ENCODE measurements at places on chromosomes 6 and 20. TPM values are rescaled to one million over a fixed set of nuclear protein-coding genes. Genes with fewer than 3 reads are reported as not detected.

Gene PTCRA
- not detected for total RNA-seq

Gene ROS1
- 1.9 TPM for total RNA-seq

Gene OR12D1
- total RNA-seq: not detected

Gene CLVS2
- total RNA-seq: 0.19 TPM

DNA sequence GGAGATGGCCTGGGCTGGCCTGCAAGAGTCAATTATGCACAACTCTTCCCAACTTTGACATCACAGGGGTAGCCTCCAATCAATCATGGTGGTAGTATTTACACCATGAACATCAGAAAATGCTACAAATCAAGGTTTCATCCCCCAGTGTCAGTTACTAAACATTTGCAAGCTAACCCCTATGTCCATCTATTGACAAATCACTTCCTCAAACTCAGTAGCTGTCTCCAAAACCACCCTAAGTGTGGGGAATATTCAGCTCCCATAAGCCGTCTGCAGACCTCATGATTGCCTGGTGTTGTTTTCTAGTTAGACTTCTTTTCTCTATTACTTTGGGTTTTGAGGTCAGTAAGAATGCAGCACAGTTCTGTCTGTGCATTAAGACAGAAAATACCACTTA lies 200.8 kb upstream of the RIN2 start:
- DNase-seq: no peak
- H3K27ac ChIP-seq: no peak overlapping the region
- no peak overlapping the region for H3K4me3 ChIP-seq
- no peaks in the 10 kb centered on the region for H3K36me3 ChIP-seq

GRCh38 chr6:53360093-53360912 lies 11.6 kb upstream of the ELOVL5 start:
- peak overlapping the region; percentile 96 for H3K27ac ChIP-seq
- H3K4me1 ChIP-seq: no peaks in the 10 kb centered on the region
- H3K4me3 ChIP-seq: peak overlapping the region; percentile 57
- DNase-seq: no peak

GRCh38 chr20:46505506-46505905 lies 7.9 kb downstream of the ZNF334 start:
- no peak overlapping the region for H3K27ac ChIP-seq
- H3K36me3 ChIP-seq: no peaks in the 10 kb centered on the region
- no peak for DNase-seq
- H3K4me1 ChIP-seq: no peaks in the 10 kb centered on the region

DNA sequence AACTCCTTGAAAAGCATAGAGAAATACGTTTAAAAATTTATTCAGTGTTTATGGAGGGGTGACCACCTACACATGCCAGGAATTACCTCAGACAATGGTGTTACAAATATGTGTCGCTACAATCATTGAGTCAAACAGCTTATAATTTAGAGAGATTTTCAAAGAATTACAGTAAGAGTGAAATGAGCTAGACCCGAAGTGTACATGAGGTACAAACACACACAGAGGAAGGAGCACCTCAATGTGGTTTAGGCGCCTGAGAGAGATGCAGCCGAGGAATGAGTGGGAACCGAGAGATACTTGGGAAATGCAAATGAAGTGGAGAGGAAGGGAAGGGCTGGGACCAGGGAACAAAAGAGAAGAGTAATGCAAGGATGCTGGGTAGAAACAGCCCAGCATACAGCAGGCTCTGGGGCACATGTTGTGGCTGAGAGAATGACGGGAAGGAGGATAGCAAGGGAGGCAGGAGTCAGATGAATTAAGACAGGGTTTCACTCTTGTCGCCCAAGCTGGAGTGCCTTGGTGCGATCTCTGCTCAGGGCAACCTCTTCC lies 15.5 kb downstream of the EEF1E1 start:
- no peak overlapping the region for H3K27ac ChIP-seq
- no peak overlapping the region for H3K4me3 ChIP-seq
- DNase-seq: no peak
- no peaks in the 10 kb centered on the region for H3K36me3 ChIP-seq
- no peaks in the 10 kb centered on the region for H3K4me1 ChIP-seq

DNA sequence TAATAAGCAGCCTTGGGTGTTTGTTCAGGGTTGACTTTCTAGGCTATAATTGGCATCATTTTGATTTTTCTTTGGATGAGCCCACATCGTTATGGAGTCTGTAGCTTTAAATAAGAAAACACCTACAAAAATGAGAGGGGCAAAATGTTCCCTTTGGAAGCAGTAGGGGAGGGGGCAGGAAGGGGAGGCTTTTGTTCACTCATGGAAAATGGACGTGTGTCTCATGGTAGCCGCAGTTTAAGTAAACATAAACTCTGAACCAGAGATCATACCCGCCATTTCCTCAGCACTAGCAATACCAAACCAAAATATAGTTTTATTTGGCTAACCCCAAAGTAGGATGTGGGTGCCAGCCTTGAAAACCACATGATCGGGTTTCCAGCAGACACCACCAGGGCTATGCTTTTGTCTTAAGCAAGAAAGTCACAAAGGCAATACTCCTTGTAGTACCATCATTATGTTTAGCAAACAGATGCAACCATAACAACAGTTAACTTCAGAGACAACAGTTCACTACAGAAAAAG lies 572.5 kb upstream of the JAG1 start:
- H3K36me3 ChIP-seq: no peaks in the 10 kb centered on the region
- no peak overlapping the region for H3K4me3 ChIP-seq
- no peak for DNase-seq

DNA sequence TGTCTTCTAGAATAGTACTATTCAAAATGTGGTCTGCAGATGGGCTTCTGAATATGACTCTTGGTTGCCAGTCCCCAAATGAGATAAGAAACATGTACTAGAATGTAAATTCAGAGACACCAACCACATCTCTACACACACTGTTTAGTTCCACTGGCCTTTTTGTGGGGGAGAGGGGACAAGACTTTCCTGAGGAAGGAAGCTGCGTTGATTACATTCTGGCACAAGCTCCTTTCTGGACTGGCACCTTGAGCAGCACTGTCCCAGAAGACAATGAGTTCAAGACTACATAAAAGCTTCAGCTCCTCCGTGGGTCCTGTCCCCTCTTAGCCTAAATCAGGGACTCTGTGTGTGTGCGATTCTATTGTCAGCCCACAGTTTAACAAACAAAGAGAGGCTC lies 6.9 kb upstream of the IYD start:
- DNase-seq: no peak
- H3K4me1 ChIP-seq: no peaks in the 10 kb centered on the region
- no peak overlapping the region for H3K4me3 ChIP-seq
- no peak overlapping the region for H3K27ac ChIP-seq
- no peaks in the 10 kb centered on the region for H3K36me3 ChIP-seq

DNA sequence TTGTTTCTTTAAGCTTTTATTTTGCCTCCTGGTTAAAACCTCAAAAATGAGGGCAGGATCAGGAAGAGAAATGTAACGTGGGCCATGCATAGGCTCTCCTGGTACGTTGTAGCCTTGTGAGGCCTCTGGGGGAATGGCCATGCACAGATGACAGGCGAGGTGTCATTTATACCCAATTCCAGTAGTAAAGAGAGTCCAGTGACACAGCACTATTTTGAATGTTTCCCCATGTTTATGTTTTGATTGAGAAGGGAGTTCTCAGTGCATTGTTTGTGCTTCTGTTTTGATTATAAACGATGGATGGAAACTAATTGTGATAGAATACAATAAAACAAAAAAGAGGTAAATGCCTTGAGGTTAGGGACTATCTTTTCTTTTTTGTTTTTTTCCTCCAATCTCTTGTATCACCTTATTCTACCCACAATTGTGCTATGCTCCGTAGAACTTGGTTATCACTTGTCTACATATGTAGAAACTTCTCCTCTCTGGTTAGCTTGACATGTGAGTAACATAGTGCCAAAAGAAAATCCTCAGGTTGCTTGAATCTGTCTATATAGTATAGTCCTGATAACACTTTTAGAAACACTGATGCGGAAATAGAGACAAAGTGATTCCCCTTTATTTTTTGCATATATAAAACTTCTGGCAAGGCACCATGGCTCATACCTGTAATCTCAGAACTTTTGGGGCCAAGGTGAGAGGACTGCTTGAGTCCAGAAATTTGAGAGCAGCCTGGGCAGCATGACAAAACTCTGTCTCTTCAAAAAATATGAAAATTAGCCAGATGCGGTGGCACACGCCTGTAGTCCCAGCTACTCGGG lies 6.9 kb upstream of the SMIM28 start:
- H3K27ac ChIP-seq: no peak overlapping the region
- DNase-seq: no peak
- H3K4me3 ChIP-seq: no peak overlapping the region
- no peaks in the 10 kb centered on the region for H3K36me3 ChIP-seq
- H3K27me3 ChIP-seq: no peaks in the 10 kb centered on the region
- no peaks in the 10 kb centered on the region for H3K4me1 ChIP-seq

DNA sequence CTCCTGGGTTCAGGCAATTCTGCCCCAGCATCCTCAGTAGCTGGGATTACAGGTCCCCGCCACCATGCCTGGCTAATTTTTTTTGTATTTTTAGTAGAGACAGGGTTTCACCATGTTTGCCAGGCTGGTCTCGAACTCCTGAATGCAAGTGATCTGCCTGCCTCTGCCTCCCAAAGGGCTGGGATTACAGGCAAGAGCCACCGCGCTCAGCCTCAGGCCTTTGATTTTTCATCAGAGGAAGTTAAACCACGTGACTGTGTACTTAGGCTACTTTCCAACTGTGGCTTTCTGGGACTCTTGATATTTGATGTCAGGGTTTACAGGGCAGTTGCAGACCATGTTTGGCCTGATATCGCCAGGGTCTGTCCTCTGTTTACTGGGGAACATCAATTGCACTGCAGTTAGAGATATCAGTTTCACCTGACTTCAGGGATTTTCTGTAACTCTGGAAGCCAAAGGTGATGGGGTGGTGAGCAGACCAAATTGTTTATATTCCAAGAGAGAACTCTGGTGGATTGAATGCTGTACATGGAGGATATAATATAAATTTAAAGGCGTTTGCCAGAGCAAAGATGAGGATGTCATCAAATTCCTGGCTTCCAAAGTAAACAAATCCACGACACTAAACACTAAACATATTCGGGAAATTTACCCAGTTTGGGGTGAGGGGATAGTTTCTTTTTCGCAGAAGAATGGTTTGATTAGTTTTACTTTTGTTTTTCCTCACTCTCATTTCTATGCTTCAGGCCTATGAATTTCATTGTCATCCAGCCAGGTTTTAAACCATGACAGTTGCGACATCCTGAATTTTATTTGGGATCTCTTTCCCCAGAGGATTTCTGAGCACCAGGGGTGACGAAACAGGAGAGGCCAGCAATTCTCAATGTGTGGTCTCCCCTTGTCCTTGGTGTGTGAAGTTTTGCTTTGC lies 4.2 kb downstream of the PSMF1 start:
- no peak overlapping the region for H3K4me3 ChIP-seq
- no peaks in the 10 kb centered on the region for H3K27me3 ChIP-seq
- H3K4me1 ChIP-seq: peaks cover 23% of the 10 kb centered on the region
- H3K36me3 ChIP-seq: peaks cover 12% of the 10 kb centered on the region
- peak; percentile 75 for DNase-seq

DNA sequence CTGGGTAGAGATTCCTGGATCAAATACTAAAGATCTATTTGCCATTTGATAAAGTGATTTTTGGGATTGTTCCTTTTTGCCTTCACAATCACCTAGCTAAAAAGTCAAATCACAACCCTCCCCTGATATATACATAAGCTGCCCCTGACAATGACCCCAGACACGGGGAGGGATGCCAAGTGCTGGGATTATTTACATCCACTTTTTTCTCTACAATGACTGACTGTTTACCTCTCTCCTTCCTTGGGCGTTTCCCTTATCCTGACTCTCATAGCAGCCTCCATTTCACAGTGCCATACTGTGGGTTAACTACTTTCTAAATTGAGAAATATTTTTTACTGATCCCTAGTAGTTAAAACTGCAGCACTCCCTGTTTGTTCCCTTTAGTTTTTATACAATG lies 150.8 kb upstream of the TMEM170B start:
- no peaks in the 10 kb centered on the region for H3K27me3 ChIP-seq

DNA sequence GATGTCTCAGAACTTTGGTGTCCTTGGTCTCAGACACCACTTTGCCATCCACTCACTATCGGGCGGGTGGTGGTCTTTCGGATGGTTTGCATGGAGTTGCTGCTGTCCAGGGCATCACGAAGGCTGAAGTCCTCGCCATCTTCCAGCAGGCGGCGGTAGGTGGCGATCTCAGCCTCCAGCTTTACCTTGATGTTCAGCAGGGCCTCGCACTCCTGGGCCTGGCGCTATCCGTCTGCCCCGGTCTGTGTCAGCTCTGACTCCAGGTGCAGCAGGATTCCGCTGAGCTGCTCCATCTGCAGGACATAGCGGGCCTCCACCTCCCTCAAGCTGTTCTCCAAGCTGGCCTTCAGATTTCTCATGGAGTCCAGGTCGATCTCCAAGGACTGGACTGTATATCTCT lies 36.0 kb downstream of the ZNF311 start:
- no peaks in the 10 kb centered on the region for H3K27me3 ChIP-seq
- H3K36me3 ChIP-seq: no peaks in the 10 kb centered on the region
- H3K27ac ChIP-seq: no peak overlapping the region
- H3K4me1 ChIP-seq: no peaks in the 10 kb centered on the region
- H3K4me3 ChIP-seq: no peak overlapping the region
- DNase-seq: no peak

DNA sequence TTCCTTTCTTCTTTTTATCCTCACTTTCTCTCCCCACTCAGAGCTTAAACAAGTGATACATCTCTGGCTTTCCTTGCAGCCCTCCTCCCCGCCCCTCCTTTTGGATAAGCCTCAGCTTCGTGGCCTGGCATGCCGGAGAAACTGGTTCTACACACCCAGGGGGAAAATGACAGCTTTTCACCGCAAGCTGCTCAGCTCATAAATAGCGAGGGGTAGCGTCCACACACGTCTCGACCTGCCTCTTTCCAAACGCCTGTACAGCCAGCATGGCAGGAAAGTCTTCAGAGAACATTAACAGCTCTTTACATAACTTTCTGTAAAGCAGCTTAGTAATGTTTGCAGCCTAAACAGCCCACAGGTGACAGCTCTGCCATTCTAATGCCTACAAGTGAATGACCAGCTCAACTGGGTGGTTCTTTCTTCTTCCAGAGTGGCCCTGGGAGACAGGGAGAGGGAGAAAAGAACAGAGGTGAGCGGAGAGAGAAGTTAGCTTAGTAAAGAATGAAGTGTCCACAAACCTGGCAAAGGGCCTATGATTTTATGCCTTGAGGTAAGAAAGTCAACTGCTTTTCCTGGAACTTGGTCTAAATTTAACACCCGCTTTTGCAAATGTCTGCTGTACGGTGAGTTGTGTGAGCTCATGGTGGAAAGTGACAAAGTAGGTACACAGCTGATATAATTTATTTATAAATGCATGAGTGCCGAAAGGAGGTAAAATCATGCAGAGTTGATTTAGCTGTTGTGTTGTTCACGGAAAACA lies 251.5 kb downstream of the TFAP2A start:
- H3K36me3 ChIP-seq: no peaks in the 10 kb centered on the region
- H3K27ac ChIP-seq: no peak overlapping the region
- DNase-seq: no peak
- no peak overlapping the region for H3K4me3 ChIP-seq
- H3K27me3 ChIP-seq: no peaks in the 10 kb centered on the region

DNA sequence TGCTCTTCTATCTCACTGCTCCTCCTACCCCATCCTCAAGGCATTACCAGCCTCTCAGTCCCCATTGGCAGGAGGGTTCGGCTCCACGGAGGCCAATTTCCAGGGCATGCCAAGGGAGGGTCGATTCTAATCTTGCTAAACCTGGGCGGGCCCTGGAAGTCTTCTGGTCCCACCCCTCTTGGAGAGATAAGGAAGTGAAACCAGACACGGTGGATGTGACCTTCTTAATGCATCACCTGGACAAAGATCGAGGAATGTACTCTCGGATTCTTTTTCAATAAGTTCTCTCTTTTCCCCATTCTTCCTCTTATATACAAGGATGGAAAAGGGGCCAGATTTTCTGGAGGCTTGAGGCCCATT lies 112.2 kb upstream of the ARMC2 start:
- no peaks in the 10 kb centered on the region for H3K36me3 ChIP-seq
- H3K27me3 ChIP-seq: no peaks in the 10 kb centered on the region
- H3K27ac ChIP-seq: no peak overlapping the region
- peak; percentile 56 for DNase-seq
- H3K4me1 ChIP-seq: no peaks in the 10 kb centered on the region

All from colonic mucosa (tissue), 4 donors.